ENCODE measurements at places on chromosomes 1 and 21. TPM values are rescaled to one million over a fixed set of nuclear protein-coding genes. Genes with fewer than 3 reads are reported as not detected.
A peak's percentile ranks its signal among the peaks of the same experiment; 100 is the strongest.

- H3K4me1 ChIP-seq: no peaks in the 10 kb centered on the region
- H3K4me3 ChIP-seq: no peak overlapping the region
- no peak for DNase-seq
- H3K36me3 ChIP-seq: no peaks in the 10 kb centered on the region
Measured at GRCh38 chr1:69511426-69512192, 56.1 kb upstream of the LRRC7 start.

Gene VHLL
- not detected for total RNA-seq

DNA sequence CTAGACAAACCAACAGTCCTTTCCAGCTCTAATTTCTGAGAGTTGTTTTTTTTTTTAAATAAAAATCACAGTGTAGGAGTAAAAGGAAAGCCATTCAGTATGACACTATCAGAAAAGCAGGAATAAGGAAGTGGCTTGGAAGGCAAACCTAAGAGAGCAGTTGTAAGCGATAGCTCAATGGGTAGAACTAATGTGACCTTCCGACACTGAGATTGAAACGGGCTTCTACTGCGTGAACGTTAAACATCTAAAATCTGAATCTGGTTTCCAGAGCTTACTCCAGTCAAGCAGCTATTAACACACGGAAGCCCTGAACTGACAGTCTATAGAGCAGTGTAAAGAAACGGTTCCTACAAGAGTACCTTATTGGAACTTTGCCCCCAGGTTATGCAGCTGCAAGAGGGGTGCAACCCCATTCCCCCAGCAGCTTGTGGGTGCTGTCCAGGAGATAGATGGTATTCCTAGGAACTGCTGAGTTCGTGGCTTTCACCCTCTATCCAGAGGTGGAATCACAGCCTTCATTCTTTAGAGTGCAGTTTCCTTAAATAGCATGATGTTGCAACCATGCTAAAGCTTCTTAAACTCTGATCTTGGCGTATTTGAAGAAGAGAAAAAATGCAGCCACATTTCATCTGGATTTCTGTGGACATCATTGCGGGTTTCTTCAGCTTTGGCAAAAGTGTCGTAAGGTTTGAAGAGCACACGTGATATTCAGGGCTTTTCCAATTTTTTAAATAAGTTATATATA lies 3.3 kb upstream of the IRF2BP2 start:
- H3K27ac ChIP-seq: peak overlapping the region; percentile 99
- no peaks in the 10 kb centered on the region for H3K27me3 ChIP-seq
- no peak for DNase-seq
- H3K4me3 ChIP-seq: peak overlapping the region; percentile 37
- peaks cover 57% of the 10 kb centered on the region for H3K4me1 ChIP-seq

Gene NEXN
- total RNA-seq: 26.4 TPM

All from upper lobe of right lung (tissue), 1 donor.